MM.1S (cell line): ENCODE measurements at places on chromosomes 2 and 18.

GRCh38 chr2:238406221-238406997 lies 20.3 kb upstream of the ASB1 start:
- DNase-seq = no peak

DNA sequence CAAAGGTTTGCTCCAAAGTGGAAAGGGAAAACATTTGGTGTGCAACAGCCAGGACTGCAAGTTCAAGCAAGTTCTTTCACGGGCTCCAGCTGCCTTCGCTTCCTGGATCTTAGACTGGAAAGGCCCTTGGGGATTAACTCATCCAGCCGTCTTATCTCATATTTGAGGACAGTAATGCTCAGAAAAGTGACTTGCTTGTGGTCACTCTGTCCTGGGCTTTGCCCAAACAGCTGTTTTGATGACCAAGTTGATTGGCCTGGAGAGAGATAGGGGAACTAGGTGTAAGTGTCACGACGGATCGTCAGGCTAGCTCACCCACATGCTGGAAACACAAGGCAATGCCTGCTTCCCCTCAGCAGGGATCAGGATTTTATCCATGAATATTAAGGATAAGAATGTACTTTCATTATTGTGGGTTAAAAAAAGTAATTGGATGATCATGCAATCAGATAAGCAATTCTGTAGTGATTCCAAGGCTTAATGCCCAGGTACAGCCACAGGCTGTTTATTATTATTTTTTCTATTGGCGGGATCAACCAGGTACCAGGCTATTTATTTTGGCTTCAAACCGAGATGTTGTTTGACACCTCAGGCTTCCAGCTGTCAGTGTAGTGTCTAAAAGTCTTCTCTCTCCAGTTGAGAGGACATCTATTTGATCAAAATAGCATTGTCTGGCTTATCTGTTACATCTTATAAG lies 162.5 kb upstream of the EPAS1 start:
- DNase-seq = no peak

- no peak for DNase-seq
These were observed 56.3 kb downstream of the TNFRSF11A start for GRCh38 chr18:62381373-62381772.

DNA sequence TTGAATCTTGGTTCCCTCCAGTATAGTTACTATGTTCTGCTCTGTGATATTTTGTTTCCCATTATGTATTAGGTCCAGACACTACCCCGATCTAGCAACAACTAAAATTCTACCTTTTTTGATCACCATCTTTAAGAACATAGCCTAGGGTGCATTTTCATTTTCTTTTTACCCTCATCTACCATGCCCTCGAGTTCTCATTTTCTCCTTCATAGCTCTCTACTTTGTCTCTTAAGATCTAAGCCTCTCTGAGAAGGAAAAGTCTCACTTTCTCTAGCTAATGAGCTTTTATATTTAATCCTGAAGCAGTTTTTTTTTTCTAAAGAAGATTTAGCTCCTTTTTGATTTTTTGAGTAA lies 1089.4 kb upstream of the SLC39A10 start:
- DNase-seq = no peak
